Inflammatory macrophage (primary cell): ENCODE measurements at places on chromosomes 13 and 19.

DNA sequence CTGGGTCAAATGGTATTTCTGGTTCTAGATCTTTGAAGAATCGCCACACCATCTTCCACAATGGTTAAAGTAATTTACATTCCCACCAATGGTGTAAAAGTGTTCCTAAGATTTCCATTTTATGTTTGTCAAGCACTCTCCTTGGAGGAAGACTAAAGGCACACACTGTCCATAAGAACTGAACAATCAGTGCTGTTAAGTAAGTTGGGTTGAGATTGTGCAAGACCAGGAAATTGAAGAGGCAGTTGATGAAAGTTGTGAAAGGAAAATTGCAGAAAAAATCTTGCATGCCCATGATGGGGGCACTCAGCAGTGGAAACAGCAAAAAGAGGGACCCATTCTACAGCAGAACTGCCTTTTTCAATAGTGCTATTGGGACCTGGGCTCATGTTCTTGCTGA lies 323.6 kb downstream of the DLEU7 start:
- peak; percentile 15 for DNase-seq

- no peak for DNase-seq
These were observed 11.2 kb upstream of the ZNF358 start for GRCh38 chr19:7504684-7505083.

DNA sequence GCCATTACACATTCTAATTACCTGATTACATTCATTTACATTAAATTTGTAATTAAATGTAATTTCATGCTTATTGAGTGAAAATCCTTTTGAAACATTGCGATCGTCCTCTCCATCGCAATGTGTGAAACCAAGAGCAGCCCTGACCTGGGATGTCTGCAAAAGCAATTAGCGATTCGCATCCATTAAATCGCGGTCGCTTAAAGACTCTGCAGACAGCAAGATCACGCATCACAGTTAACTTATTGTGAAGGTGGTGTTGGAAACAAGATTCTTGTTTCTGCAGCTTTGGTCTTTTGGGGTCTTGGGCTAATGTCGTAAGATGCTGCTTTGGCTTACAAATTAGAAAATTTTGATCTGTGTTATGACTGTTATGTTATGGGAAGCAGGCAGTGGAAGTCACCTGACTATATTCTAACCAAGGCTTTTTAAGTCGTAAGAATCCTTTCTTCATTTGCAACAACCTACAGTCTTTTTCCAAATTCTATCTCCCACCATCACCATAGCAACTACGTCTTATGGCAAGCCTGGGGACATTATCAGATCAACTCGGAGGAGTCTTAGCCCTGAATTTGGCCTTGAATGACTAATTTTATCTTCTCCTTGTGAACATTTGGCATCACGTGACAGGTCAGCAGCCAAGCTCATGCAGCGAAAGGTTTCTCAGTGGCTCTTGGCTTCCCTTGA lies 142.8 kb upstream of the SOX1 start:
- no peak for DNase-seq

DNA sequence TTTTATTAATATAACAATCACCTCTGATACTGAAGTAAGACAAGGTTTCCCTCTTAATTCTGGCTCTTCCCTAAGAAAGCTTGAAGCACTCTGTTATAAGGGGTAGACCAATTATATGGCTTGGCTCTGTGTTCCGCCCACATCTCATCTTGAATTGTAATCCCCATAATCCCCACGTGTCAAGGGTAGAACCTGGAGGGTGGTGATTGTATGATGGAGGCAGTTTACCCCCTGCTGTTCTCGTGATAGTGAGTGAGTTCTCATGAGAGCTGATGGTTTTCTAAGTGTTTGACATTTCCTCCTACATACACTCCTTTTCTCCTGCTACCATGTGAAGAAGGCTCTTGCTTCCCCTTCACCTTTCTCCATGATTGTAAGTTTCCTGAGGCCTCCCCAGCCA lies 363.8 kb upstream of the PCDH20 start:
- DNase-seq, result no peak

- DNase-seq, result no peak
These were observed 42.6 kb downstream of the MRPL57 start for GRCh38 chr13:21219036-21219381.

GRCh38 chr19:3362217-3362906 lies 4.0 kb upstream of the NFIC start:
- DNase-seq, result no peak
